ENCODE measurements at places on chromosomes 4 and X.

GRCh38 chr4:96352051-96352517, 512.2 kb downstream of the PDHA2 start:
- DNase-seq, result peak; percentile 27

GRCh38 chr4:3321295-3321889, 28.6 kb downstream of the RGS12 start:
- DNase-seq, result no peak

GRCh38 chrX:69100478-69100877, 64.8 kb downstream of the PJA1 start:
- DNase-seq, result no peak

GRCh38 chrX:35557916-35558315, 240.2 kb upstream of the MAGEB16 start:
- DNase-seq, result no peak

DNA sequence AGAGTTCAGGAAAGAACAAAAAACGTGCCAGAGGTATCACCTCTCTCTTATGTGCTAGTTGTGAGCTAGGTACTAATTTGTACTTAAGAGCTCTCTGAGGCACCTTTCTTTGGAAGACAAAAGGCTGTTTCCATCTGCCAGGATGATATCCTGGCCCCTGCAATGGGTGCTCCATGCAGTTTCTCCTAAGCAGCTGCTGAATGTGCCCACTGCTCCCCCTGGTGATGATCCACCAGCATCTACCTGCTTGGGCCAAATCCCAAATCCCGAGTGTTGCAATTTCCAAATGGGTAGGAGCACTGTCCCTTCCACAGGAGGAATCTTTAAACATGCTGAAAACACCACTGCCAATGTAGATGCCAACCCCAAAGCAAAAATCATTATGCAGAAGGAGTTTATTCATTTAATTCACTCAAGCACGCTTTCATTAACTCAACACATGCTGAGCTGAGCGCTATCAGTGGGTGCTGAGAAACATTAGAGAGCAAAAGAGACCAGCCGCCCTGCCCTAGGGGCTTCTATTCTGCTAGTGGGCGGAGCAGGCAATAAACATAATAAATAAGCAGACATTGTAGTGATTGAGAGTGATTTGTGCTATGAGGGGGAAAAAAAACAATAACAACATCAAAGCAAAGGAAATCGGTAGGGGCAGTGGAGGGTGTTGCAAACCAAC, 69.6 kb upstream of the C4orf50 start:
- DNase-seq, result peak; percentile 18

DNA sequence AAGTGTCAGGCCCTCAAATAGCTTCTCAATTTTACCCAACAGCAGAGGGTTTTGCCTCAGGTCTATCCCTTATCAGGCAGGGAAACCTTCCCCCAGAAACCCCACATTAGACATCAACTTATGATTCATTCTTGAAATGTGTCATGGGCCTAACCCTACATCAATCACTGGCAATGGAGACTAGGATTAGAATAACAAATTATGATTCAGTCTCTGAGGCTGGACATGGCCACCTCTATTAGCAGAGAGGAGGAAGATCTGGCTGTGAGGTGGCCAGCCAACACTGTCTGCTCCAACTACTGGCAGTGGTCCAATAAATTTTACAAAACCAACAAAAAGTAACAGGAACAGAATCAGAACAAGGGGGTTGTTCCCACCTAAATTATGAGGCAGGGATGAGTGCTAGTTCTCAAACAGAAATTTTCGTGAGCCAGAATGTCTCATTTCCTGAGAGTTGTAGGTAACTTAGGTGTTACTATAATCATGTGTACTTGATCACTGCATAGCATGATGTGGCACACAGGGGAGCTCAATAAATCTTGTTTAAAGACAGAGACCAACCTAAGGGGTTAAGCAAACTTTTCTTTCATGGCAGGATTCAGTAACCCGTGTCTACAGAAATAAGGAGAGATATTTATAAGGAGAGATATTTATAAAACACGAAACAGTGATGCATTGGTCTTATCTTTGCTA, 126.8 kb downstream of the NFKB1 start:
- DNase-seq, result peak; percentile 78

DNA sequence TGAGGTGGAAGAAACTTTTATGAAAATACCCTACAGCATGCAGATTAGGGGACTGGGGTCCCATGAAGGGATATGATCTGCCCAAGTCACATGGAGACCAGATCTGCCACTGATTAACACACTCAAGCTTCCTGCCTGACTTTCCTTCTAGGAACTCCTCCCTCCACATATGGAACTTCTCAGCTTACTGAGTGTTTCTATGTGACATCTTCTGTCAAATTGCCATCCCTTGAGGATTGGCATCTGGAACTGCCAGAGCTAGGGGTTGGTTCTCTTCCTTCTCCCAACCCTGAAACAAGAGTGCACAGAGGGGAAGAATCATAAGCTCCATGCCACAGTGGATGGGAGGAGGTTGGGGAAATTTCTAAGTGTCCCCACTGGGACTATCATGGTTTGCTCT, 150.6 kb upstream of the MBNL3 start:
- DNase-seq, result no peak
